ENCODE measurements at places on chromosomes 1 and 21. TPM values are rescaled to one million over a fixed set of nuclear protein-coding genes. Genes with fewer than 3 reads are reported as not detected.

- no peak for DNase-seq
Observed at GRCh38 chr1:200306944-200307754, 102.7 kb downstream of the ZNF281 start.

GRCh38 chr1:161945306-161946060, 78.2 kb downstream of the OLFML2B start:
- DNase-seq, result no peak

GRCh38 chr1:8415526-8416278, 97.8 kb downstream of the SLC45A1 start:
- DNase-seq, result no peak

- peak; percentile 80 for DNase-seq
Observed at GRCh38 chr1:36151845-36152203, 2.5 kb upstream of the TRAPPC3 start.

- no peak for DNase-seq
Observed at GRCh38 chr1:3776231-3776961, 3.8 kb downstream of the SMIM1 start.

GRCh38 chr1:109290998-109291397, 8.1 kb upstream of the PSRC1 start:
- DNase-seq, result no peak

GRCh38 chr1:230189824-230190223, 122.8 kb downstream of the GALNT2 start:
- DNase-seq, result no peak

DNA sequence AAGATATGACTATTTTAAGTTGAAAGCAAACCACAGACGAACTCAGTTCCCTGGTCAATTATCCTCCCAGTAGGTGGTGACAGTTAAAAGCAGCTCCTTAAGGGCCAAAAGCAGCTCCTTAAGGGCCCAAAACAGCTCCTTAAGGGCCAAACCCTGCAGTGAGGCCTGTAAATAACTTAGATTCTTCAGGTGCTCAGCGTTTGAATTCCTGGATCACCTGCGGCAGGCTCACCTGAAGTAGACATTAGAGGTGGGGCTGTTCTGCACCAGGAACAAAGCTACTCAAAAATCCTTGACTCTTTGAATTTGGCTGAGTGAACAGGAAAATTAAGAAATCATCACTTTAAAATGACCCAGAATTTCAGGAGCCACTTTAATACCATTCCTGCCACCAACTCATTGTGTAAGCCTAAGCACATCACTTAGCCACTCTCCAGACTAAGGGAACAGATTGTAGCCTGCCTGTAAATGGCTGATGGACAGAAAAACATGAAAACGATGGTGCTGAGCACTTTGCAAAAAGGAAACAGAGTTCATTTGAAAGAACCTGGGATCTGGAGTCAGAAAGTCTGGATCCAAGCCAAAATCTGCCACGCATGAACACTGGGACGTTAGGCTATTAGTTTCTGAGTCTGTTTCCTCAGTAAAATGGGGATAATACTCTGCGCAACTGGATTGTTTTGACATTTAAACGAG, 126.9 kb downstream of the LRIG2 start:
- DNase-seq, result no peak

GRCh38 chr1:23914921-23915320, 1.8 kb upstream of the CNR2 start:
- DNase-seq, result no peak

DNA sequence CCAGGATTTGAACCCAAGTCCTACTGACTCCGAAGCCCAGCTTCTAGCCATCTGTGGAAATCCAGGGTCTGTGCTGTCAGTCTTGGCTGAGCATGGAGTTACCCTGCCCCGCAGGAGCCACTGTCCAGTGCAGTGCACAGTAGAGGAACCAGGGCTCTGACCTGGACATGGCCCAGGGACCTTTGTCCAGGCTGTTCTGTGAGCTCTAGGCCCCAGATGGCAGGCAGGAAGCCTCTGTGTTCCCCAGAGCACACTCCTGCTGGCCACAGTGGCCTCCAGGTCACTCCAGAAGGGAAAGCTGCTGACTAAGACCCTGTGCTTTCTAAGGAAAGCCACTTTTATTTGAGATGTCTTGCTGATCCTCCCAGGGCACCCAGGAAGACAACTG, 13.8 kb downstream of the S100A7A start:
- no peak for DNase-seq

DNA sequence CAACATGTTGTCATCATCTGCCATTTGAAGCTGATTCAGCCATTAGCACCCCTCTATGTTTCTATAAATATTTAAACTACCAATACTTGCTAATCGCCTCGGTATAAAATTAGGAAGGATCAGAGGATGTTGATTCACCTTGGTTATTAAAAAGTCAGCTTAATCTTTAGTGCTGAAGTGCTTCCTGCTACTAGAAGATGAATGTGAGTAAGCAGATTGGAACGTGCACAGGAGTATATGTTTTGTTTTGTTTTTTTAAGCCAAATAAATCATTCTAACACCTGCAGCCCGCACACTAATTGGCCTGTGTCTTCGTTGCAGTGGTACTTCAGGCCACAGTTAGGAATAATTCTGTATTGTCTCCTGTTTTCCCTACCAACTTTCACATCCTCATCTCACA, 485.7 kb downstream of the AJAP1 start:
- DNase-seq, result no peak

- peak; percentile 48 for DNase-seq
Observed at GRCh38 chr1:184222652-184223052, 164.2 kb upstream of the C1orf21 start.

S100A10 gene
- 333 TPM for total RNA-seq

CELA3A gene
- not detected for total RNA-seq

FCAMR gene
- total RNA-seq, result not detected

EFHD2 gene
- 95.4 TPM for total RNA-seq

MAEL gene
- 0.38 TPM for total RNA-seq

OR2L3 gene
- total RNA-seq, result not detected

All from activated CD8-positive, alpha-beta memory T cell treated with anti-CD3 and anti-CD28 coated beads, Interleukin-2, amount 10 ng/mL, durations not matched to agents 7 days and 5 days (primary cell).